NCI-H774 (cell line): ENCODE measurements at places on chromosomes 5 and 9.

DNA sequence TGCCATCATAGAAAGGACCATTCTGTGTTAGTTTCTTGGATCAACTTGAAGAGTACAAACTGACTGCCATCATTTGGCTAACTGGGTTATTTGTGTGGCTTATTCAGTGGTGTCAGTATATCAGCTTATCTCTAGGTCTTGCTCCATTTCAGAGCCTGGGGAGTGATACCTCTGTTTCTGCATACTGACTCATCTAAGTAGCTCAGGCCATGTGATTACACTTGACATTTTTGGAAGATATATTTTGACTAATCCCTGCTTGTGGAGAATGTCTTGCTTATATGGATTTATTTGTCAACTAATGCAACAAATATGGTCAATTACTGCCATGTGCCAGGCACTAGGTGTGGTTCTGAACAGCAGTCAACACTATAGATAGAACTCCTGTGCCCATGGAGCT lies 311.7 kb downstream of the YTHDC2 start:
- DNase-seq, result no peak

DNA sequence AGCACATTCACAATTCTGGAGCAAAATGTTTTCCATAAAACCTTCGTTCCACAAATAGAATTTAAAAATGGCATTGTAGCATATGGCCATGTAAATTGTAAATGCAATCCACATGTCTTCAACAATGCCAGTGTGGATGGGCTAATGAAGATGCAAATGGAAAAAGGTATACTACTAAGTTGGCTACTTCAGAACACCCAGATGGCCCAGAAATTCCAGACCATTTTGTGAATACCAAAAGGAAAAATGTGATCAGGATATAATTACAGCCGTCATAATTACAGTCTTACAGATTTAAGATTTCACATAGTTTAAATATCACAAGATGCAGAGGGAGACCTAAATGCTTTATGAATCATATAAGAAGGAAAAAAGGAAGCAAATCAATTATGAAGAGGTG lies 117.2 kb downstream of the TSSK1B start:
- no peak for DNase-seq

DNA sequence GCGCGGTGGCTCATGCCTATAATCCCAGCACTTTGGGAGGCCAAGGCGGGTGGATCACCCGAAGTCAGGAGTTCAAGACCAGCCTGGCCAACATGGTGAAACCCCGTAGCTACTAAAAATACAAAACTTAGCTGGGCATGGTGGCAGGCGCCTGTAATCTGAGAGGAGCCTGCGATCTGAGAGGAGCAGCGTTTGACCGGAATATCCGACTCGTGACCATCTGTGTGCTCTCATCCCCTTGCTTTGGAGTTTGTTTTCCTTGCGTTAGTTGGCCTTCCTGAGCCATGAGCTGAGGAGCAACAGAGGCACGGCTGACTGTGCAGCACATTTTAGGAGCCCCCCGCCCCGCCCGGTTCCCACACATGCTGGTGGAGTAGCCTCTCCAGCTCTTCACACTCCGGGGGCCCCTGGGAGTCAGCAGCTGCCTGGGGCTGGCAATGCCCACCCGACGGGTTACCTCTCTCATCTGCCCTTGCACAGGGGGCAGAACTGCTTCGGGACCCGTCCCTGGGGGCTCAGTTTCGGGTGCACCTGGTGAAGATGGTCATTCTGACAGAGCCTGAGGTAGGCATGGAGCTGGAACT lies 3.0 kb downstream of the ADAMTS13 start:
- DNase-seq, result no peak

DNA sequence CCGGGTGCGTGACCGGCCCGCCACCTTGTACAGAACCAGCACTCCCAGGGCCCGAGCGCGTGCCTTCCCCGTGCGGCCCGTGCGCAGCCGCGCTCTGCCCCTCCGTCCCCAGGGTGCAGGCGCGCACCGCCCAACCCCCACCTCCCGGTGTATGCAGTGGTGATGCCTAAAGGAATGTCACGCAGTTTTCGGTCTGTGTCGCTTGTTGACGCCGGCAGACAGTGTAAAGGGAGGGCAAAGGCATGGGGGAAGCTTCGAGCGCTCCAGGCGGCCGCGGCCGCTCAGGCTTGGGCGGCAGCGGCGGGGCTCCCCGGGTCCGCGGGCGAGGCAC lies 1.3 kb downstream of the LRRC26 start:
- DNase-seq, result no peak

GRCh38 chr5:30596495-30597064 lies 596.9 kb upstream of the CDH6 start:
- no peak for DNase-seq

GRCh38 chr9:27291292-27291691 lies 5.7 kb downstream of the EQTN start:
- no peak for DNase-seq

DNA sequence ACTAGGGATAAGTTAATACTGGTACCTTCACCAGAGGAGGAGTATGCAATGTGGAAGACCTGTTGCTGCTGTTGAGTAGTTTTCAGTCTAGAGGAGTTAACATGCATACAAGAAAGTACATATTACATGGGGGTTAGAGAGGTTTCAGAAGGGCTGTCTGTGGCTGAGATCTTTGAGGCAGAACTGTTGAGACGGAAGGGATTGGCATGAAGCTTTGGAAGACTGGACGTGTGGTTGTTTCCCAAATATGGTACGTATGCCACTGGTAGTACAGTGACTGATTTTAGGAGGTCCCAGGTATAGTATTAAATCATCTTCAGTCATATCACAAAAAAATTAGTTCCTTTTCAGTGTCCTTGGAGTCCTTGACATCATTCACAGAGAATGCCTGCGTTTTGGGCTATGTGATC lies 17.6 kb downstream of the TNFAIP8 start:
- DNase-seq, result no peak

GRCh38 chr5:89866410-89866809 lies 543.1 kb downstream of the CETN3 start:
- no peak for DNase-seq
